ENCODE measurements at places on chromosomes 13 and 19.
A peak's percentile ranks its signal among the peaks of the same experiment; 100 is the strongest.

- DNase-seq = peak; percentile 81
Measured at GRCh38 chr19:54231077-54231931, 8.5 kb upstream of the LILRB3 start.

DNA sequence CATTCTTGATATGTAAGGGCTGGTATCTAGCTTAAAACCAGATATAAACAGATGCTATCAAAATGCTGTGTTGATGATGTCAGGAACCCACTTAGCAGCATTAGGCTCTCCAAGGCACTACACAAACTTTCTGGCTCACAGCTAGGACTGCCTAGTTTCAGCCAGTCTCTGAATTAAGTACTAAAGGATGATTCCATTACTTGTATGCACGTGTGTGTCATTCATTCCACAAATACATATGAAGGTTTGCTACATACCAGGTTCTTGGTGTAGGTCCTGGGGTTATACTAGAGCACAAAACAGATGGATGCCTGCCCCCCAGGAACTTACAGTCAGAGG, 151.5 kb downstream of the RGCC start:
- DNase-seq = no peak

- no peak for DNase-seq
Measured at GRCh38 chr13:60788156-60788829, 391.3 kb downstream of the TDRD3 start.

DNA sequence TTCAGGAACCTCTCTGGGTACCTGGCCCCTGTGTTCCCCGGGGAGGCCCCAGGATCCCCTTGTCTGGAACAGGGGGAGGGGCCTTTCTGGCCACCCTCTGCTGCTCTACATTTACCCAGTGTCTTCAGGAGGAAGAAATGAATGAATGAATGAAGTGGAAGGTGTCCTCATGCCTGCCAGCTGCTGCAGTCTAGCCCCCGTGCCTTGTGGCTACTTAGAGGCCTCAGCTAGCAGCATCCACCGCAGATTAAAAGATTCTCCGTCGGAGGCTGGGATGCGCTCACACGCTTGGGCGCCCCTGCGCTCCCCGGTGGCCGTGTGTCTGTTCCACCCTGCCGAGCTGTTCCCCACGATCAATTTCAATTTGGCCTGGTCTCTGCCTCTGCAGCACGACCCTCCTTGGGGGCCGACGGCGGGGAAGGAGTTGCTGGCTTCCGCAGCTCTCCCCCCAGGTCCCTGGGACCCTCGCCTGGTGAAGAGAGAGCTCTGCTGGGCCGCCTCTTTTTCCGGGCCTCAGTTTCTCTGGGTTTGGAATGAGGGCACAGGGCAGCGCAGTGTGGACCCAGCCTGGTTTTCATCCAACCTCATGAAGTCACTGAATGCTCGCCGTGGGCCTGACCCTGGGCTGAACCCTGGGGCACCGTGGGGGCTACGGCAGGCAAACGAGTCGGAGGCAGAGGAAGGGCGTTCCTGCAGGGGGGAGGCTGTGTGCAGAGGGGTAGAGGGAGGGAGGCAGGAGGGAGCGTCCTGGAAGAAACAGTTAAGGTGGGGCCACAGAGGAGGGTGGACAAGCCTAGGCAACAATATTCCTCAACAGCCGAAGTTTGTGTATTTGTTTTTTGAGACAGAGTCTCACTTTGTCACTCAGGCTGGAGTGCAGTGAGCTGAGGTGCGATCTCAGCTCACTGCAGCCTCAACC, 28.3 kb downstream of the EFNA2 start:
- no peak for DNase-seq

DNA sequence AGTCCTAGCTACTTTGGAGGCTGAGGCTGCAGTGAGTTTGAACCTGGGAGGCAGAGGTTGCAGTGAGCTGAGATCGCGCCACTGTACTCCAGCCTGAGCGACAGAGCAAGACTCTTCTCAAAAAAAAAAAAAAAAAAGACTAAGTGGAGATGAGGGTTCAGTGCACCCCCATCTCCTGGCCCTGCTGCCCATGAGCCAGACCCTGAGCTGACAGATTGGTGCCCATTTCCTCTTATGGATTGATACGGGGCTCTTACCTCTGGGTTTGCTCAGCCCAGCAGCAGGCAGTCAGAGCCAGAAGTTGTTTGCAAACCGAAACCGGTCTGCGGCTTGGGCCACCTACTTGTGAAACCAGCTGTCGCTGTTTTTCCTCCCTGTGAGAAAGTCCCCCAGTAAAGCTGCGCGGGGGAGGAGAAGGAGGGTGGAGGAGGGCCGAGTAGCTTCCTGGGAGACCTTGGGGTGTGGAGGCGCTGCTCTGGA, 36.9 kb downstream of the ARRDC2 start:
- no peak for DNase-seq

GRCh38 chr19:56301886-56302620, 12.6 kb downstream of the ZSCAN5A start:
- peak; percentile 83 for DNase-seq

DNA sequence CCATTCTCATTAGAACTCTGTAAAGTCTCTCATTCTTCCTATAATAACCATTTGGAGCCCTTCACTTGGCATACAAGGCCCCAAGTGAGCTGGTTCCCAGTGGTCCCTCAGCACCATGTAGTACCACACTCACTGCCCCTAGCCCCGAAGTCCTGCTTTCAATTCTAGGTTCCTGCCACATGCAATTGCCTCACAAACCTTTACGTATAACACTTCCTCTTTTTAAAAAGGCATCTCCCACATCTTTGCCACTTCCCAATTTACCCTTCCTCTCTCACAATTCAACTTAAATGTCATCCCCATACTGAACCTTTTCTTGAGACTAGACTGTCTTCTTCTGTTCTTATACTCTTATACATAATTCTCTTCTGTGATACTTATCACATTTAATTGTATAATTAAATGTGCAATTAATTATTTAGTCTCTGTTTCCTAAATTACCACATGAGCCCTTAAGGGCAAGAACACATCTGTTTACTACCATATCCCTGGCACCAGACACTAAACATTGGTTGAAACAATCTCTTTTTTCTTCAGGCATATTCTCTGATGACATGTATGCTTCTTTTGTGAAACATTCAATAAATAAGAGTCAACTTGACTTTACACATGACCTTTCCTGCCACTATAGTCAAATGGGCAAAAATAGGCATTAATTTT, 304.0 kb downstream of the SPRY2 start:
- no peak for DNase-seq

DNA sequence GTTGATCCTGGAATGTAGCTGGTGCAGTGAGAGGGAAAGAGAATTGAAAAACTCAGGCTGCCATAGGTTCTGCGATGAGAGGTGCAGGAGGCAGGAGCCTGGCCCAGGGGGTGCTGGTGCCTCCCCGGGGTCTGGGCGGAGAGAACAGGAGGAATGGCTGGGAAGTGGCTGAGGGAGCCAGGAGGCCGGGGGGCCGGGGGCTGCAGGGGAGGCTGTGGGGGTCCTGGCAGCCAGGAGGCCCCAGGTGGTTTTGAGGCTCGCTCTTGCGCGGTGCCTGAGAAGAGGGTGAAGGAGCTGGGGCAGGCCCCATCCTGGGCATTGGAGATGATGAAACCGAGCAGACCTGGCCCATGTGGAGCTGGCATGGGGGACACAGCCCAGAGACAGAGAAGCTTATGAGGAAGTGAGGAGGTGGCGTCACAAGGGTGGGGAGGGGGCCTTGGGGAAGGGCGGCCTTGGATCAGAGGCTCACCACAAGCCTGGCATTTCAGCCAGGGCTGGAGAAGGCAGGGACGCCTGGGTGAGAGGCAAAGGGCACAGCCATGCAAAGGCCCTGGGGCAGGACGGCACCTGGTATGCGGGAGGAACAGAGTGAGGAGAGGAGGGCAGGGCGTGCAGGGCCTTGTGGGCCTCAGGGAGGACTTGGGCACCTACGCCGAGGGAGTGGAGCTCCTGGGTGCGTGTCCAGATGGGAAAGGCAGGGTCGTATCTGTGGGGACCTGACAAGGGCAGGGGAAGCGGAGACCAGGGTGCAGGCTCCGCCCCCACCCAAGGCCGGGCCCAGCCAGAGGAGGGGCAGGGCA, 1.3 kb upstream of the TEKTIP1 start:
- DNase-seq = no peak

DNA sequence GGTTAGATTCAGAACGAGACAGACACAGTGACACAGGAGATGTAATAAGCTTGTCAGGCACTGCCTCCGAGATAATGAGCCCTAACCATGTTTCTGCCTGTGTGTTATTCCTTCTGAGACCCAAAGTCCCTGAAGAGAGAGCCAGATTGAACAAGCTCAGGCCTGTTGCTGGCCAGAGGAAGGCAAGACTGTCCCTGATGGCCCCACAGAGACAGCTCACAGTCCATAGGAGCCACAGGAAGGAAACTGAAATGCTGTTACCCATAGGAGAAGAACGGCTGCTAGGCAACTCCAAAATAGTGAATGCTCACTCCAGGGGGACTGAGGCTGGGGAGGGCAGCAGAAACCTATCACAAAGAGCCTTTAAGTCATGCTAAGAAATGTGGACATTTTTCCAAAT, 31.8 kb upstream of the RFXAP start:
- DNase-seq = no peak

DNA sequence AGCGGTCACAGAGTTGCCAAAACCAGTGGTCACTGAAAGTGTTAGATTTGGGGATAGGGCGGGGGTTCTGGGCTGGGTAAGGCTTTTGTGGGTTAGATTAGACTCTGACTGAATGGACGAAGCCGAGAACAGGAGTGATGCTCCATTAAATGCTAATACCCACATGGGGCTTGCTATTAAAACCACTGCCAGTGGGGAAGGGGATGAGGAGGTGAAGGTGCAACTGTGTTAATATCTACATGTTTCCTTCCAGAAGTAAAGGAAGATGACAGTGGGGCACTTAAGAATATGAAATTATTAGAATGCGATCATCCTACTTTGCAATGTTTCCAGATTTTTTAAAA, 573 bp upstream of the ZNF614 start:
- DNase-seq = no peak

DNA sequence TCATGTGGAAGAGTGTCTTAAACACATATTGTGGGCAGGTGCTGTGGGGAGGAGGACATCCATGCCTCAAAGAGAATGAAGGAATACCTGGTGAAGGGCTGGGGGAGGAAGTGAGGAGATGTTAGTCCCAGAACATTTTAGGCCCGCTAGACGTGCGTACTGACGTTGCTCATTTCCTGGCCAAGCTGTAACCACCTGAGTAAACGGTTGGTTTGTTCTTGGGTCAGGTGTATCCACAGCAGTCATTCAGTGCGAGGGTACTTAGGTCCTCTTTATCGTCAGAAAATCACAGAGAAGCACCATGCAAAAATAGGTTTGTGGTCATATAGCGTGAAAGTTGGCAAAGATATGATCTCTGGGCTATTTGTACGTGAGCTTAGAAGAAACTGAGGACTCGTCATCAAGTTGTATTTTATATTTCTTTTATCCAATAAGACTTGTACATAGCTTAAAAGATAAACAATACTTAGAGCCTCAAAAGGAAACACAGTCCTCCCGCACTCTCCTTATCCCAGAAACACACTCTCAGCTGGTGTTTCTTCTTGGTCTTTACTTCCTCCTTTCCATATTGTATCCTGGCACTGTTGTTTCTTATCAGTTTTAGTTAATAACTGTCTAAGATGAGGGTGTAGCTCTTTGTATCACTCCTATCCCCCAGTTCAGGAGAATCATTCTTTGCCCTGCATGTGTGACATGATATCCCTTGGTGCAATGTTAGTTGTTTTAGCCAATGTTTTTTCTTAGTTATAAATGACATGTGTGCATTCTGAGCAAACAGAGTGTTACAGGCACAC, 52.0 kb downstream of the ARHGEF7 start:
- no peak for DNase-seq

DNA sequence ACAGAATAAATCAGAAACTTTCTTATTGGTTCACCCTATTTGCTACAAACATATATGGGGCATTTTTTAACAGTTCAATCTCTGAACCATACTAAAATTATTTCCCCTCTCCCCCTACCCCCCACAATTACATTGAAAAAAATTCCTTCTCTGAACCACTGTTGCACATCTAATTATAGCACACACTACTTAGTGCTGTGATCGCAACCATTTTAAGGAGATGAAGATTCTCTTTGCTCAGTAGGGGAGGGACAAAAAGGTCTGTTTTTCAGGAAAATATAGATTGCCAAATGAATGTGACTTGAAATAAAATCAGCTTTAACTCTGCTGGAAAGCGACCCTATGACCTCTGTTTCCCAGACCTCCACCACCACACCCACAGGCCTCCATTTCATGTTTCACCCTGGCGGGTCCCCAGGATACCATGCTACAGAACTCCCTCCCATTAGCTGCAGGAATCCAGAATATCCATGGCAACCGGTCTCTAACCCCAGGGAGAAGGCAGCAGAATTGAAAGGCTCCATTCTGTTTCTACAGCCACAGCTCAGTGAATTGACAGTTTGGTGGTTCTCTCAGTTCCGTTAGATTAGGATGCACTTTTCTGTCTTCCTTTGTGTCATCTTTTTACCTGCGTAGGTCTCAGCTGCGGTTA, 286.3 kb downstream of the TBC1D4 start:
- DNase-seq = no peak

- no peak for DNase-seq
Measured at GRCh38 chr13:41597348-41598041, 140.1 kb downstream of the RGCC start.

DNA sequence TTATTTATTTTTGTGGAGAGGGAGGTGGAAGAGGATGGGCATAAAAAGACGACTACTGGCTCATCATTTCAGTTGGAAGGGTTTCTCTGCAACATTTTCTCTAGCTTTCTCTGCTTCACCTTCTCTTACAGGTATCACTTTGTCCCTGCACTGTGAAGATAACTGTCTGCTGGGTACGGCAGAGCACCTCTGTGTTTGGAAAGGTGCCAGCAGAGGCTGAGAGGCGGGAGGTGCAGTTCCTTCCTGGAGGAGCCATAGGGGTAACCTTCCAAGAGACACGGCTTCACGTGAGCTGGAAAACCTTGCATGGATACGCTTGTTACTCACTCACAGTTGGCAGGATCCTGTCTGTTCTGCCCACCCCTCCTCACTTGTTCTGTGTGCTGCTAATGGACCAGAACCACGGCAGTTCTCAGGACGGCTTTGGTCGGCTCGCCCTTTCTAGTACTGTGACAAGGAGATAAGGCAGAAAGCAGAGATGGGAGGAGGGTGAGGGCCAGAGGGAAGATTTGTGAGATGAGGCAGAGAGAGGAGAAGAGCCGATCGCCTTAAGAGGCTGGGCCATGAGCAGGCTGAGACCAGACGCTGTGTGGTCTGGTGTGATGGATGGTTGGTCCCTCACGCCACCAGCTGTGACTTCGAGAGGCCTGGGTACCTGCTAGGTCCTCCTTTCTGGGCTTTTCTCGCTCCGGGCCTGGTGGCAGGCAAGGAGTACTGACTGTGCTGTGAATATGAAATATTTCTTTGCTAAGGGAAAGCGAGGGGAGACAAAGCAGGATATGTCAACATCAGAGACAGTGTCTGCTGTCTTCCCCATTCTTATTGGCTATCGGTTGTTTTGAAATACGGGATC, 66.8 kb downstream of the MRPL57 start:
- no peak for DNase-seq

DNA sequence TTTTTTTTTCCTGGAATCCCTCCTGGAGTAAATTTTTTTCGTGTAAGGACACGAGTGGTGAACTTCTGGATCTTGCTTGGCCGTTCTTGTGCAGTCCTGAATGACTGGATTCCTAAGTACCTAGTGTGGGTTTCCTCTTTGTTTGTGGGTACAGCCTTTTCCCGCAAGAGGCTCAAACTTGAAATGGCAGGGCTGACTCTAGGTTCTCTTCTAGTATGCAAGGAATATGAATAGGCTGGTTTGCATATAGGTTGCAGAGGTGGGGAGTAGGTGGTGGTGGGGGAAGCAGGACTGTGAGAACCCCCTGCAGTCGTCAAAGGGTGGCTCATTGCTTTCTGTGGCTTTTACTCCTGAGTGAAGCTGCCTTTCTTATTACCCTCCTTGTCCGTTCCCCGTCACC, 13.6 kb downstream of the UBAC2 start:
- no peak for DNase-seq

Measured in kidney capillary endothelial cell (primary cell).